Omental fat pad (tissue), 4 donors: ENCODE measurements at places on chromosomes 11 and 22. TPM values are rescaled to one million over a fixed set of nuclear protein-coding genes. Genes with fewer than 3 reads are reported as not detected.

DNA sequence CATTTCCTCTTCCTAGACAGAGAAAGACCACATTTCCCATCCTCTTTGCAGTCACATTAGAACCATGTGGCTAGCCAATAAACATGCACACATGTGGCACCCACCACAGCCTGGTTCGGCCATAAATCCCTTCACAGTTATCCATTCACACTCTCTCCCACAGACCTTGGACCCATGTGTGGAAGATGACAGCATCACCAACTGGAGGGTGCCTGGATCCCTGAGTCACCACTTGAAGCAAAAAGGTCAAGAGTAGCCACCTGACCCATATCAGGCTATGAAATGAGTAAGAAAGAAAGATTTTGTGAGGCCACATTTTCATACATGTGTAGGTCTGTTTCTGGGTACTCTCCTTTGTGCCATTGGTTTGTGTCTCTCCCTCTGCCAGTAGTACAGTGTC, 9.0 kb upstream of the TMEM121B start:
- DNase-seq, result no peak

The TRIM22 gene
- total RNA-seq, result 74.2 TPM

DNA sequence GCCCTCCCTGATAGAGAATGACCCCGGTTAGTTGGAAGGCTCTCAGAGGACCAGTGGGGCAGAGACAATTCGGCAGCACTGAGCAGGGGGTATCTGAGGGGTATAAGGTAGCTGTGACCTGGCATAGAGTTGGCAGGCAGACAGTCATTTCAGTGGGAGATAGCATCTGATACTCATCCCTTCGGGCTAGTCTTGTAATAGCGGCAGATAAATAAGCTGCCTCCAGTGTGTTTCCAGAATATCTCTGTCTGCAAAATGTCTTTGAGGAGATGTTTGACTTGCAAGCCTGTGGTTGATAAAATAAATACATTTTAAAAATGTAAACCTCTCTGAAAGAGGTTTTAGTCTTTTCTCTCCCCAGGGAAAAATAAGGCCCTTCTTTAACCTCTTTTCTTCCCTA, 54.2 kb downstream of the TEAD1 start:
- DNase-seq, result no peak

DNA sequence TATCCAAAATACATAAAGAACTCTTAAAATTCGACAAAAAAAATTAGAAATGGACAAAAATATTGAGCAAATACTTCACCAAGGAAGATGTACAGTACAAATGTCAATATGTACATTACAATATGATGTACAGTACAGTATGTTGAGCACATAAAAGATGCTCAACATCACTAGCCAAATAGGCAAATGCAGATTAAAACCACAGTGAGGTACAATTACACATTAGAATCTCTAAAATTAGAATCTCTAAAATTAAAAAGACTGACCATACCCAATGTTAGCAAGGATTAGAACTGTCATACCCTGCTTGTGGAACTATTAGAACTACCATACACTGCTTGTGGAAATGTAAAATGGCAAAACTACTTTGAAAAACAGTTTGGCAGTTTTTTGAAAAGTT, 78.7 kb upstream of the TSPAN18 start:
- DNase-seq, result no peak

The PRR33 gene
- not detected for total RNA-seq

DNA sequence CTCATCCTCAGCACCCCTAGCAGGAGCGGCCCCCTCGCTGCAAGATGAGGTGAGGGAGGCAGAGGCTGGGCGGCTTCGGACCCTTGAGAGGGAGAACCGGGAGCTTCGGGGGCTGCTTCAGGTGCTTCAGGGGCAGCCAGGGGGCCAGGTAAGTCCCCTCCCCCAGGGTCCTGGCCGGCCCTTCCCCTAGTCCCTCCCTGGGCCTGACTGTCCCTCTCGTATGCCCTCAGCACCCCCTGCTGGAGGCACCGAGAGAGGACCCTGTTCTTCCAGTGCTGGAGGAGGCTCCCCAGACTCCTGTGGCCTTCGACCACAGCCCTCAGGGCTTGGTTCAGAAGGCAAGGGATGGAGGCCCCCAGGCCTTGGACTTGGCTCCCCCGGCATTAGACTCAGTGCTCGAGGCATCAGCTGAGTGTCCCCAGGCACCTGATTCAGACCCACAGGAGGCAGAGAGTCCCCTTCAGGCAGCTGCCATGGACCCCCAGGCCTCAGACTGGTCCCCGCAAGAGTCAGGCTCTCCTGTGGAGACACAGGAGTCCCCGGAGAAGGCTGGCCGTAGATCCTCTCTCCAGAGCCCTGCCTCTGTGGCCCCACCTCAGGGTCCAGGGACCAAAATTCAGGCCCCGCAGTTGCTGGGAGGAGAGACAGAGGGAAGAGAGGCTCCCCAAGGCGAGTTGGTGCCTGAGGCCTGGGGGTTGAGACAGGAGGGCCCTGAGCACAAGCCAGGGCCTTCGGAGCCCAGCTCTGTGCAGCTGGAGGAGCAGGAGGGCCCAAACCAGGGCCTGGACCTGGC, 4.0 kb downstream of the CCDC88B start:
- DNase-seq, result no peak

GRCh38 chr22:41934284-41935014, 7.8 kb upstream of the TNFRSF13C start:
- DNase-seq, result no peak

The CREB3L1 gene
- total RNA-seq, result 0.94 TPM

The LMO1 gene
- not detected for total RNA-seq

The KLHDC7B gene
- not detected for total RNA-seq

- no peak for DNase-seq
Measured at GRCh38 chr11:120035756-120036155, 102.2 kb downstream of the TRIM29 start.

- no peak for DNase-seq
Measured at GRCh38 chr22:36966851-36967540, 52.3 kb downstream of the TST start.

DNA sequence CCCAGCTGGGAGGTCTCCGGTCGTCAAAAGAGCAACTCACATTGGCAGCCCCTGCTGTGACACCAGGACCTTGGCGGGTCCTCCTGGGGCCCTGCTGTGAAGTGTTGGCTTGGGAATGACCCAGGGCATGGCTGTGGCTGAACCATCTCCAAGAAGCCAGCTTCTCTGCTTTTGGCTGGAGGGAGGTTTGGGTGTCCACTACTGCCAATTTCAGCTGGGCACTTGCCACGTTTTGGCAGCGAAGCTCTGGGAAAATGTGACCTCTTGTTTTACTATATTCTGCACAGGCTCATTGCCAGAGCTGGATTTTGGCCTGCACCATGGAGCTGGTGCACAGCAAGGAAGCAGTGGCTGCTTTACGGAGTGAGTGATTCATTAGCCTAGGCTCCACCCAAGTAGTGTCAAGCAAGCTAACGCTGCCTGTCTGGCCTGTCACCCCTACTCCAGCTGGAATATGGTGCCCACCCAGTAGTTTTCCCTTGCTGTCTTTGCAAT, 24.3 kb upstream of the SMCO4 start:
- no peak for DNase-seq

DNA sequence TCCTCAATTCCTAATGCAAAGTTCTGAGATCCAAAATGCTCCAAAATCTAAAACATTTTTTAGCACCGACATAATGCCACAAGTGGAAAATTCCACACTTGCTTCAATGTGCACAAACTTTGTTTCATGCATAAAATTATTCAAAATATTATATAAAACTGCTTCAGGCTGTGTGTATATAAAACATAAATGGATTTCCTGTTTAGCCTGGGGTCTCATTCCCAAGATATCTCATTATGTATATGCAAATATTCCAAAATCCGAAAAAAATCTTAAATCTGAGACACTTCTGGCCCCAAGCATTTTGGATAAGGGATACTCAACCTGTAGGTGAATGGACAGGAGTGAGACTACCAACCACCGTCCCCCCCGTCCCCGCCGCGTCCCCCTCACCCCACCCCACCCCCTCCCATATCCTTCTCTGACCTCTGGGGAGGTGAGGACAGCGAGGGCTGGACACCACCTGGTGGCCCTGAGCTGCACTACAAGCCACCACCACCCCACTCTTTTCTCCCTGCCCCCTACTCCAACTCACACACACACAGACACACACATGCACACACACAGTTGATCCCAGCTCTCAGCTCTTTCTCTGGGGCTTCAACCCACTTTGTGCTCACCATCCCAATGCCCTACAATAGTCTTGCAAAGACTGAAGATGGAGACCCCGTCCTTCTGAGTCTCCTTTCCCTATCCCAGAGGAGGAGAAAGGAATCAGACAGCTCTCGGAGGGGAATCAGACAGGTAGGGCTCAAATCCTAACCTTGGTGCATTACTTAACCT, 101.0 kb downstream of the PDE2A start:
- no peak for DNase-seq

The DEPDC7 gene
- total RNA-seq, result 0.96 TPM

DNA sequence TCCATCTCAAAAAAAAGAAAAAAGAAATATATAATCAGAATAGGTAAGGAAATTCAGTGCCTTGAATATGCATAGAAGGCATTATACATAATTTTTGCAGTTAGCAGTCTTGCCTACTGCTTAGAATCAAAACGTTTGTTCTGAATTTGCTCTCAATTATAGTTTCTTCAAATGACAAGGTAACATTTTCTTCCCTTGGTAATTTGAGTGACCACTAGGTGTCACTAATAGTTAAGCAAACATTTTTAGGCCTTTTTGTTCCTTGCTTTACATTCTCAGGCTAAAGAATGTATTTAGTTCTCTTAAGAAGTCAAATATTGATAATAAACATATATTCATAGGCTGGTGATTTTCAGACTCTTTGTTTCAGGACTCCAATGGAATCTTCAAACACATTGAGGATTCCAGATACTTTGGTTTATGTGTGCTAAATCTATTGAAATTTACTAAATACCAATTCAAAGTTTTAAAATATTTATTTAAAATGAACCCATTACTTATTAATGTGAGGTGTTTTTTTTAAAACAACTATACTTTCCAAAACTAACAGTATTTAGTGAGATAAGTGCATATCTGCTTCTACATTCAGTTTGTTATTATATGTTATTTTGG, 55.0 kb upstream of the DEPDC7 start:
- no peak for DNase-seq

DNA sequence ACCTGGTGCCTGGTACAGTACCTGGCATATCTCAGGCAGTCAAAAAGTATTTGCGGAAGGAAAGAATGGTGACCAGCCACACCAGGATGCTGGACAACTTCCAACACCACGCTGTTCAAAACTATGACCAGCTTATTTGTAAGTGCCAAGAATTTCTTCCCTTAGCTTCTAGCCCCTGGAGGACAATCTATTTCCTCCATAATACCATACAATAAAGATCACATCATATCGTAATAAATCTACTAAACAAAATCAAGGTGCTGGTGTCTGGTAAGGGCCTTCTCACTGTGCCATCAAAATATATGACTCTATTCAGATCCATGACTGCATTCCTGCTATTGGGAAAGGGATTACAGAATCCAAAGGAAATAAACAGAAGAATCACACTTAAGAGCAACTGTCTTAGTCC, 51.5 kb downstream of the ALG9 start:
- DNase-seq, result no peak

- DNase-seq, result no peak
Measured at GRCh38 chr11:105923807-105924206, 98.2 kb downstream of the MSANTD4 start.

DNA sequence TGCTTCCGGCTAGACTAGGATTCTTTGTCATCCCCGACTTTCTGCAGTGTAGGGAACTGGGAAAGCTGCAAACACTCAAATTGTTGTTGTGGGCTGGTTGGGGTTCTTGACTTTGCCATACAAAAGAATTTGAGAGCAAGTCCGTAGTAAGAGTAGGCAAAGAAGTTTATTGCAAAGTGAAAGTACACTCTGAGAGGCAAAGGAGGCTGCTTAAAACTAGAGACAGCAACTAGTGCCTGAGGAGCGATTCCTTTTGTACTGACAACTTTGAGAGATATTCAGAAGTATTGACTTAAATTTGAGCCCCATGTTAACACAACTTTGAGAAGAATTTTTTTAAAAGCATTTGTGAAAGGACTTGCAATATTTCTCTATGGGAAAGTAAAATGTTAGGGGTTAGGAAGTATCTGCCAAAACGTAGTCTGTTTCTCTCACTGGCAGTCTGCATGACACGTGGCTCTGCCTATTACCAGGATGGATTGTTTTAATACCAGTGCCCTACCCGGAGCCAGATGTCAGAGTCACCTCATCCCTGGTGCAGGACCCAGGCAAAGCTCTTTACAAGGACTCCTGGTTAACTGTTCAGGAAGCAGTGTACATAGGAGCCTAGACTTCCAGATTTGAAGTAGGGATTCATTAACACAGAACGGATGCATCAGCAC, 85.0 kb upstream of the CLPB start:
- no peak for DNase-seq

The DRD4 gene
- not detected for total RNA-seq

DNA sequence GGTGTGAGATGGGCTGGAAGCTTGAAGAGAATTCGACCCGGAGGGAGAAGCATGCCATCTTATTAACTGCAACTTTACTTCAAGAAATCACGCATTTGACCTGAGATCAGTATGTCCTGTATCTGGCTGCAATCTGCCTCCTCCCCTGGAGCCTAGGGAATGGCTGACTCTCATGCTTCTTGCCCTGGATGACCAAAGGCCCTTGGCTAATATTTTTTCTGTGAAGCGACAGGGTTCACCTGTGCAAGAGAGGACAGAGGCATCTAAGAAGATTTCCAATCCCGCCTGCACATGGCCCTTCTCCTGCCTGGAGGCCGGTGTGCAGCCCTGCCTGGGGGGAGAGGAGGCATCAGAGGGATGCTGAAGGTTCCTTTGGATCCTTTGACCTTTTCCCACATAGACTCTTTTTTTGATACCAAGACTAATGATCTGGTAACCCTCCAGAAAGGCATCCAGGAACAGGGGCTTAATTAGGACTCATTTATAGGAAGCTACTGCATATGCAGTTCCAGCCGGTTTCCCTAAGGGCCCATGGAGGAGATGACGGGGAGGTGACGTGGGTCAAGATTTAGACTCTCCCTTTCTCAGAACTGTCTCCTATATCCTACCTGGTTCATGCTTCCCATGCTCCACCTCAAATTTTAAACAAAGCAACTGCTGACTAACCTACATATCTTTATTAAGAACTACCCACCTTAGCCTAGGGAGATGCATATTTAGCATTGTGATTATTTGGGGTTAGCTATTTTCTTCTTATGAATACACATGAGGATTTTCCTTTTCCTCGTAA, 50.8 kb downstream of the NTM start:
- no peak for DNase-seq

The USH1C gene
- not detected for total RNA-seq

- no peak for DNase-seq
Measured at GRCh38 chr11:112537846-112538330, 277.2 kb upstream of the PLET1 start.

DNA sequence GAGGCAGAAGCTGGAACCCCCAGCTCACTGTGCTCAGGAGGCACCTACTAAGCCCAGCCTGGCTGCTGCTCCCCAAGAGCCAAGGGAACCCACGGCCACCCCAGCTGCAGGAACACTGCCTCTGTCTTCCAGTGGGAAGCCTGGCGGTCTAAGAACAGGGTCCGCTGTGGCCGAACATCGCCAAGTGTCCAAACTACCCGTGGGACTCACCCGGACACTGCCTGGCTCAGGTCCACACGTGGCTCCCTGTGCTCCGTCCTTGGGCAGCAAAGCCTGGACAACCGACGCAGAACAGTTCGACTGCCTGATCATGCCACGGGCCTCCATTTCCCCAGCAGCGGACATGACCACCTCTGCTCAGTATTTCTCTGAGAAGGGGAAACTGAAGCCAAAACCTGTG, 747.0 kb downstream of the BRD1 start:
- no peak for DNase-seq

The SPDYC gene
- total RNA-seq, result not detected

GRCh38 chr22:31442768-31443489, 43.5 kb downstream of the DRG1 start:
- DNase-seq, result no peak
